Fibroblast of gingiva (primary cell): ENCODE measurements at places on chromosomes 2 and 18.
A peak's percentile ranks its signal among the peaks of the same experiment; 100 is the strongest.

DNA sequence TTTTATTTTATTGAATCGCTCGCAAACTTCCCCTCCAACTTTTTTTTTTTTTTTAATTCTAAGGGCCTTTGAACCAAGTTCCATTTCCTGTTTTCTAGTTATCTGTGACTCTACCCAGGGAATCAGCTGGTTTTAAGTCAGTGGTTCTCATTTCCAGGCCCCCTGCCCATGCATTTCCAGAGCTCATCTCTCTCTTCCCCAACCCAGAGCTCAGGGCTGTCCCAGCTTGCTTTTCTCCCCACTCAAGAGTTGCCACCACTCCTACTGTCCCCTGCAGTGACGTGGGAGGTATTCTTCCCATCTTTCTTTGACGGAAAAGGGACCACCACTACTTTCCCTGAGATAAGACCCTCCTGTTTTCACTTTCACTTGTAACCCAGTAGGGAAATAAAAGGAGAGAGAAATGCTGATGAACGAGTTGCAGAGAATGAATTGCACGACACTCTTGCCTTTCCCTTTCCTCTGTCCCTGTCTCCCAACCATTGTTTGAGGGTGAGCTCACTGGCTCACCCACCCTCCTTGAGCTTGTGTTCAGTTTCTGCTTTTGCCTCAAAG, 42.1 kb downstream of the TET3 start:
- no peak for DNase-seq

DNA sequence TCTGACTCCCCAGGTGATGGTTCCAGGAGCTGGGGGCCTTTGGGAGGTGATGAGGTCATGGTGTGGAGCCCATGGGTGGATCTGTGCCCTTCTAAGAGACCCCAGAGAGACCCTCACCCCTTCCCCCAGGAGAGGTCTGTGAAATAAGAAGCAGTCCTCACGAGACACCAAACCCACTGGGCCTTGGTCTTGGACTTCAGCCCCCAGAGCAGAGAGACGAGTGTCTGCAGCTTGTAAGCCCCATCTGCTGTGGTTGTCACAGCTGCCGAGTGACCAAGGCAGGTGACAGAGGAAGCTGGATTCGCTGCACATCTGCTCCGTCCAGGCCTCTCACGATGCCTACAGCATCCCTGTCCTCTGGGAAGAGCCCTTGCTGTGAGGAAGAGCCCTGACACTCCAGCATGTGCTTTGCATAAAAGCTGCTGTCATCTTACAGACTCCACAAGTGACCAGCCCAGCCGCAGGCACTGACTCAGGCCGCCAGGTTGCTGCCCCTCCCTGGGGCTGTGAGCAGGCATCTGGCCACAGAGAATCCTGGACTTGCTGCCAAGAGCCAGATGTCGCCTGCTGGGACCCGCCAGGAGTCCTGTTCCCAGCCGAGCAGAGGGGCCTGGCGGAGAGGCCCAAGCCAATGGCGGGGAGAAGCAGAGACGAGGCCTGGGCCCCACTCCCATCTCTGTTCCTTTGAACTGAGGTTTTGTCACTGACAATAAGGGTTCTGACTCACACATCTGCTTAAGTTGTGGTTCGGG, 150.8 kb downstream of the PXDN start:
- DNase-seq, result peak; percentile 54

GRCh38 chr2:200733713-200734198, 78.0 kb upstream of the BZW1 start:
- DNase-seq, result no peak

GRCh38 chr2:217735034-217735433, 267.8 kb downstream of the TNS1 start:
- DNase-seq, result no peak

GRCh38 chr2:217075268-217076057, 215.6 kb upstream of the TNP1 start:
- peak; percentile 18 for DNase-seq

DNA sequence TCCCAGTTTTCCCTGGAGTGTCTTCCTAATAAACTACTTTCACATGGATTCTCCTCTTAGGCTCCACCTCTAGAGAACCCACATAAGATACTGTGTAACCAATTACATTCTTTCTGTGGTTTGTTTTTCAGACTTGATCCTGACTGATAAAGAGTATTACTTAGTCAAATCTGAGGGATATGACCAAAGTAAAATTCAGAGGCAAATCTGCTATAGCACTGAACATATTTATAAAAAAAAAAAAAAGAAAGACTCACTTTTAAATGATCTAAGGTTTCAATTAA, 13.9 kb downstream of the CKAP2L start:
- DNase-seq, result no peak

DNA sequence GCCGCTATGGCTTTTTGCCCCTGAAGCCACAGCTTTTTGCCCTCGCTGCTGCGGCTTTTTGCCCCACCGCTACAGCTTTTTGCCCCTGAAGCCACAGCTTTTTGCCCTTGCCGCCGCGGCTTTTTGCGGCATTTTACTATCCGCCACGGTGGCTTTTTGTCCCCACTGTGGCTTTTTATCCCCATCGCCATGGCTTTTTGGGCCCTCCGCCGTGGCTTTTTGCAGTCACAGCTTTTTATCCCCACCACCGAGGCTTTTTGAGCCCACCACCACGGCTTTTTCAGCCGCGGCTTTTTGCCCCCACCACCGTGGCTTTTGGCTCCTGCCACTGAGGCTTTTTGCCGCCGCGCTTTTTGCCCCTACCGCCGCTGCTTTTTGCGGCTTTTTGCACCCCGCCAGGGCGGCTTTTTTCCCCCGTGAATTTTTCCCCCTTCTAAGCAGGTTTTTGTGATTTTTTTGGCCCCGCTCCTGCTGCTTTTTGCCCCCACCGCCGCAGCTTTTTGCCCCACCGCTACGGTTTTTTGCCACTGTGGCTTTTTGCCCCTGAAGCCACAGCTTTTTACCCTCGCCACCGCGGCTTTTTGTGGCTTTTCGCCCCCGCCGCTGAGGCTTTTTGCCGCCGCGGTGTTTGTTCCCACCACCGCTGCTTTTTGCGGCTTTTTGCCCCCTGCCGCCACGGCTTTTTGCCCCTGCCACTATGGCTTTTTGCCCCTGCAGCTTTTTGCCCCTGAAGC, 2797.2 kb upstream of the TEKT4 start:
- no peak for DNase-seq

DNA sequence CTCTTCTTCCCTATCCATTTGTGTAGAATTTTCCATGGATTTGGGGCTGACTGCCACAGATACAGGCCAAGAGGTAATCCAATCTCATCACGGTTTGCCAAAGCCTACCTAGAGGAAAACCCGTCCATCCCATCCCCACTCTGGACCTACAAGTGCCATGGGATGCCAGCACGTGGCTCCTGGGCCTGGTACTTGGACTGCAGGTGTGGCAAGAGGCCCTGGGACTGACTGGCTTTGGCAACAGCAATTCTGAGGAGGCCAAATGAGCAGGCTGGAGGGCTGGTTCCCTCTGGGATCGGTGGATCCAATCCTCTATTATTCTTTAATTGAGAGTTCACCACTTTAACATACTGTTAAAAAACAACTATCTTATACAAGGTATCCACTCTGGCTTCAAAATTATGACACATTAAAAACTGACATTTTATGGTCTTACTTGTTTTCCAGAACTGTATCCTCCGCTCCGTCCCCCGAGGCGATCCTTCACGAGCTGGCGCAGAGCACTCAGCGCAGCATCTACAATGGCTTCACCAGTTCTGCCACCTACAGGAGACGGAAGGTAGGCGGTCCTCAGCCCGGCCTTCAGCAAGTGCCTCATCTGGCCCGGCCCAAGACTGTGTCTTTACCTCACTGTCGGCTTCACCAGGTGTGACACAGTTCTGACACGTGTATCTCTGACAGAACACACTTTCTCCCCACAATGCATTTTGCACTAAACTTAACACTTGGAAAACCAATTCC, 19.8 kb downstream of the PDIA6 start:
- DNase-seq, result no peak

DNA sequence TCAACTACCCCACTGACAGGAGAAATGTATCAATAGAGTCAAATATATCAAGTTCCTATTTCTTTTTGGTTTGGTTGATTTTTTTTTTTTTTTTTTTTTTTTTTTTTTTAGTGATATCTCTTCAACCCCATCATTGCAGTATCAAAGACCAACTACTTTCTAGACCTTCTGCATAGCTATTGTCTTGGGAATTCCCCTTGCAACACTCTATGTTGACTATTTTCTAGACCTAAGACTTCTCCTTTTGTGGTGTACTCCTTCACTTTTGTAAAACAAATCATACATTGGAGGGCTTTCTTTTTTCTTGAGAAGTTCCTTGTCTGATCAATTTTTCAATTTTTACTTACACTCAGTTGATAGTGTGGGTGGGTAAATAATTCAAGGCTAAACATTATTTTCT, 46.5 kb upstream of the NR4A2 start:
- DNase-seq, result no peak

DNA sequence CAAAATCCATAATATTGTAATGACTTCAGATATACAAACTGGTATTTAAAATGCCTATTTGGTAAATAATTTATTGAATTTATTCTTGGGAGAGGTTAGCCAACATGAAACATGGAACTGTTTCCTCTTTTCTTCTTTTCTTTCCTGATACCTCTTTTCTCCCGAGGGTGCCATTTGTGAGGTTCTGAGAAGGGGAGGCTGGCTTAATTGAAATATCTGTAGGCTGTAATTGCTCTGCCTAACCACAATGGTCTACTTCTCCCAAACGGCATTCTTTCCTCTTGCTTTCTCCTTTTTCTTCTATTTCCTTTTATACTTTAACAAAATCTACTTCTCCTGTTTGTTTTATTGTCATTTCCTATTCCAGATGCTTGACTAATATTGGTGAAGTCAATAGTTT, 114.9 kb downstream of the TCF4 start:
- DNase-seq, result no peak

DNA sequence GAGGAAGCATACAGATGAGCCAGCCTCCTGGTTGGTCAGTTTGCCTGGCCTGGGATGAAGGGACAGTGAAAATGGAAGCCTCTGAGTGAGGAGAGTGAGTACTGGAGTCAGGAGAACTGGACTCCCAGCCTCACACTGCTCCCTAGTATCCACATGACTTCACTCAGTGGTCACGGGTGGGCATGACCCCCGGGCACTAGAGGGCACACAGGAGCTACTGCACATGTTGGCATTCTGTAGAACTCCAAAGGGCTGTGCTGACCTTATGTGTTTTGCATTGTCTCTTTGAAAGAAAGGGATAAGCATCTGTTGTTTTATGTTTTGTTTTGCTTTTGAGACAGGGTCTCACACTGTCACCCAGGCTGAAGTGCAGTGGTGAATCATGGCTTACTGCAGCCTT, 23.7 kb downstream of the NCAPH start:
- no peak for DNase-seq
